Testis (tissue), 5 donors: ENCODE measurements at places on chromosomes 5 and 9.

- DNase-seq = no peak
Measured at GRCh38 chr9:34575862-34576596, 13.5 kb downstream of the CNTFR start.

GRCh38 chr5:50964746-50965653, 298.6 kb downstream of the PARP8 start:
- no peak for DNase-seq

GRCh38 chr5:133257977-133258376, 206.2 kb downstream of the HSPA4 start:
- DNase-seq = no peak

GRCh38 chr9:75964427-75964826, 74.0 kb downstream of the PCSK5 start:
- no peak for DNase-seq

GRCh38 chr5:95864944-95865504, 42.5 kb upstream of the GLRX start:
- no peak for DNase-seq

DNA sequence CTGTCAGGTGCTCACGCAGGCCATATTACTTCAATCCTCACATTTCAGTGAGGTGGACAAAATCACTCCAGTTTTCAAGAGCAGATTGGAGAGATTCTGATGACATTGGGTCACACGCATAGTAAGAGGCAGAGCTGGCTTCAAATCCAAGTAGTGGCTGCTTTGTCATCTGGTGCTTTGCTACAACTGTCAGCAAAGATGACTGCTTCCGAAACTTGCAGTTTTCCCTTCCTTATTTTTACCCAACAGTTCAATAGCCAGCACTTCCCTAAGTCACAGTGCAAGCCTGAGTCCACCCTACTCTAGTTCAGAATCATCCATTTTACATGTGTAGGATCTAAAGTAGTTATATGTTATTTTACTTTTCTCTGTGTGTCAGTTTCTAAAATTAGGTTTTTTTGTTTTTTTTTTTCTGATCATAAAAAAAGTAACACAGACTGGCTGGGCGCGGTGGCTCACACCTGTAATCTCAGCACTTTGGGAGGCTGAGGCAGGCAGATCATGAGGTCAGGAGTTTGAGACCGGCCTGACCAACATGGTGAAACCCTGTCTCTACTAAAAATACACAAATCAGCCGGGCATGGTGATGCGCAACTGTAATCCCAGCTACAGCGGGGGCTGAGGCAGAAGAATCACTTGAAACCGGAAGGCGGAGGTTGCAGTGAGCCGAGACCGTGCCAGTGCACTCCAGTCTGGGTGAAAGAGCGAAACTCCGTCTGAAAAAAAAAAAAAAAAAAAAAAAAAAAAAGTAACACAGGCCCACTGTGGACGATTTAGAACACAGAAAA, 49.6 kb downstream of the ANKDD1B start:
- DNase-seq = no peak

GRCh38 chr5:119019949-119020348, 31.6 kb upstream of the DTWD2 start:
- no peak for DNase-seq

GRCh38 chr5:80964919-80965318, 4.8 kb downstream of the RASGRF2 start:
- no peak for DNase-seq

GRCh38 chr9:84791643-84792042, 122.1 kb downstream of the NTRK2 start:
- DNase-seq = no peak

DNA sequence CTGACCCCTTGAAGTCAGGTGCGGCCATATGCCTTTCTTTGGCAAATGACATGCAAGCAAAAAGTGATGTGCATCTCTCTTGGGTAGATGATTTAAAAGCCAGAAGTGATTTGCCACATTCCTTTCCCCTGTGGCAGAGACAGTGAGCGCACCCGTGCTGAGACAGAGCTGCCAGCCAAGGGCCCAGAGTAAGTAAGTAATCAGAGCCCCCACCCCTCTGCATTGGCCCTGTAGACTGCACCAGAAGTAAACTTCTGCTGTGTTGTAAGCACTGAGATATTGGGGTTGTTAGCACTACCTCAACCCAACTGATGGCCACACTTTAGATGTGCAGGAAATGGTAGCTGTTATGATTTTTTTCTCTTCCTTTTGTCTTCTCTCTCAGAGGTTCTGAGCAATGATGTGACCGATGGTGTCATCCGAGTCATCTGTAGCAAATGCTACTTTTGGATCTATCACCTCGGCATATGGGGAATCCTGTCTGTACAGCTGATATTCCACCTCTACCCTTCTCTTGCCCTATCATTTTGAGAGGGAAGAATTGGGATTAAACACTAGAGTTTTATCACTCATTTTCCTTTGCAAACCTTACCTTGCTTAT, 58.0 kb downstream of the DOCK2 start:
- no peak for DNase-seq

- DNase-seq = no peak
Measured at GRCh38 chr9:132602207-132602606, 19.8 kb downstream of the BARHL1 start.

GRCh38 chr5:125451622-125452021, 705.2 kb upstream of the ZNF608 start:
- no peak for DNase-seq

DNA sequence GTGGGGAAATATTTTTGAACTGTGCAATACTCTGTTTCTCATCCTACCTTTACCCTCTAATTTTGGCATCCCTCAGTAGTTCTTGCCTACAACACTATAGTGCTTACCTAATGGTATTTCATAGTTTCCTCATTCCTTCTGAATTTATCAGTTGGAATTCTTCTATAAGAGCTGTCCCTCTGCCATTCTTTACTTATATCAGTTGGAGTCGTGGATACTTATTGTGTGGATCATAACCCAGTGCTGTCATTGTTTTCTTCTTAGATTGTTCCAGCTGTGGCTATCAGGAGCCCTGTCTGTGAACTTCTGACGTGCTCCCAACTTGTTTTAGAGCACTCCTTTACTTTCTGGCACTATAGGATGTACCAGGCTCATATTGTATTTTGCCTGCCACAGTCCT, 146.1 kb upstream of the OTULINL start:
- no peak for DNase-seq

GRCh38 chr5:174834081-174834480, 109.7 kb downstream of the MSX2 start:
- no peak for DNase-seq

DNA sequence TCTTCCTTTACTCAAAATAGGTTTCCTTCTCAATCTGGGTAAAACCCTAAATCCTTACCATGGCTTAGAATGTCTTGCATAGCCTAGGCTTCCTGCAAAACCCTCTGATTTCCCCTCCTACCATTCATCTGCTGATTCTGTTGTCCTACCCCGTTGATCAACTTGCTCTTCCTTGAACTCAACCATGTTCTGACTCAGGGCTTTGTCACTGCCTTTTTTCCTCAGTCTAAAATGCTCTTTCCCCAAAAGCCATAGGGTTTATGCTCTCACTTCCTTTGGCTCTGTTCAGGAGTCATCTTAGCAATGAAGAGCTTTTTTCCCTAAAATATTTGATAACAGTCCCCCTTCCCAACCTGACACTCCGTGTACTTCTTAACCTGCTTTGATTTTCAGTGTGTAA, 79.4 kb upstream of the IZUMO3 start:
- no peak for DNase-seq

DNA sequence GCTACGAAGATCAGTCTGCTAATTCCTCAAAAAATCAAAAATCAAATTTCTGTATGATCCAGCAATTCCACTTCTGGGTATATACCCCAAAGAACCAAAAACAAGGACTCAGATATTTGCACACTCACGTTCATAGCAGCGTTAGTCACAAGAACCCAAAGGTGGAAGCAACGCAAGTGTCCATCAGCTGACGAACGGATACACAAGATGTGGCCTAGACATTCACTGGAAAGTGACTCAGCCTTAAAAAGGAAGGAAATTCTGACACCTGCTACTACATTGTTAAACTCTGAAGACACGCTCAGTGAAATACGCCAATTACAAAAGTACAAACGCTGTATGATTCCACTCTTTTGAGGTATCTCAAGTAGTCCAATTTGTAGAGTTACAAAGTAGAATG, 93.3 kb downstream of the OTULIN start:
- DNase-seq = no peak
